GM13977 (cell line): ENCODE measurements at places on chromosomes 13 and 19.
A peak's percentile ranks its signal among the peaks of the same experiment; 100 is the strongest.

- peak; percentile 97 for DNase-seq
These were observed 1.1 kb downstream of the ISYNA1 start for GRCh38 chr19:18436671-18437490.

- DNase-seq = peak; percentile 58
These were observed at the start of gene ZNF471 for GRCh38 chr19:56507446-56508289. Gene ZNF471 (plus strand): TSS chr19:56507855. CDS start chr19:56511572, 3,717 bp downstream.

- DNase-seq = no peak
These were observed 10.1 kb downstream of the LGALS7B start for GRCh38 chr19:38799104-38799503.

DNA sequence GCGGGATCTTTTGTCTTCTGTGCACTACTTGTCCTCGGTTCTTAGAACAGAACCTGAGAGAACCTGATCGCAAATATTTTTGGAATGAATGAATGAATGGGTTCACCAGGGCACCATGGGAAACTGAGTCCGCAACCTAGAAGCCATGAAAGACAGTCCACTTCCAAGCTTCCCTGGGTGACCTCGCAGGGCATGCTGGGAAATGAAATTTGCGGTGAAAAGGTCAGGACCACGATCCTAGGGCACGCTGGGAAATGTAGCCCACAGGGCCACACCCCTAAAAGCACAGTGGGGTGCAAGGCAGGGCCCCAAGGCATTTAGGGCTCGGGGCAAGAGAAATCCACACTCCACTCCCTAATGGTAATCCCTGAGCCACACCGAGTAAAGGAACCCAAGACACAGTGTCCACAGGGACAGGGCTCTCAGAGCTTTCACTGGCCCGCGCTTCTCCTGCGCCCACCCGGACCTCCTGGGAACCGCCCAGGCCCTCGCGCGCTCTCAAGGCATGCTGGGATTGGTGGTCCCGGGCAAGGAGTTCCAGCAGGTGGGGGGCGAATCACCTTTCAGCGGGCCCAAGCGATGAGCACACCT, 1.1 kb upstream of the PPP1R12C start:
- no peak for DNase-seq

DNA sequence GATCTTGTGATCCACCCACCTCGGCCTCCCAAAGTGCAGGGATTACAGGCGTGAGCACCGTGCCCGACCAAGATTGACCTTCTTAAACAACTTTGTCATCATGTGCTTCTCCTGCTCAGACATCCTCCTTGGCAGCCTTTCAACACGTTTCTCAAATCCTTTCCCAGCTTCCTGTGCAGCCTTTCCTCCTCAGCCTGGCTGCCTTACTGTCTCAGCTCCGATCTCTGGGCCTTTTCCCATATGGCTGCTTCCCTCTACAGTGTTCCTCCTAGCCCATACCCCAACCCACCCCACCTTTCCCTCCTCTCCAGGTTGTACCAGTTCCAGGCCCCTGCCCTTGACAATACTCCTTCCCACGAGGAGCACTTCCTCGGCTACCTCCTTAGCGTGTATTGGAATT, 7.2 kb downstream of the PHF11 start:
- DNase-seq = no peak

DNA sequence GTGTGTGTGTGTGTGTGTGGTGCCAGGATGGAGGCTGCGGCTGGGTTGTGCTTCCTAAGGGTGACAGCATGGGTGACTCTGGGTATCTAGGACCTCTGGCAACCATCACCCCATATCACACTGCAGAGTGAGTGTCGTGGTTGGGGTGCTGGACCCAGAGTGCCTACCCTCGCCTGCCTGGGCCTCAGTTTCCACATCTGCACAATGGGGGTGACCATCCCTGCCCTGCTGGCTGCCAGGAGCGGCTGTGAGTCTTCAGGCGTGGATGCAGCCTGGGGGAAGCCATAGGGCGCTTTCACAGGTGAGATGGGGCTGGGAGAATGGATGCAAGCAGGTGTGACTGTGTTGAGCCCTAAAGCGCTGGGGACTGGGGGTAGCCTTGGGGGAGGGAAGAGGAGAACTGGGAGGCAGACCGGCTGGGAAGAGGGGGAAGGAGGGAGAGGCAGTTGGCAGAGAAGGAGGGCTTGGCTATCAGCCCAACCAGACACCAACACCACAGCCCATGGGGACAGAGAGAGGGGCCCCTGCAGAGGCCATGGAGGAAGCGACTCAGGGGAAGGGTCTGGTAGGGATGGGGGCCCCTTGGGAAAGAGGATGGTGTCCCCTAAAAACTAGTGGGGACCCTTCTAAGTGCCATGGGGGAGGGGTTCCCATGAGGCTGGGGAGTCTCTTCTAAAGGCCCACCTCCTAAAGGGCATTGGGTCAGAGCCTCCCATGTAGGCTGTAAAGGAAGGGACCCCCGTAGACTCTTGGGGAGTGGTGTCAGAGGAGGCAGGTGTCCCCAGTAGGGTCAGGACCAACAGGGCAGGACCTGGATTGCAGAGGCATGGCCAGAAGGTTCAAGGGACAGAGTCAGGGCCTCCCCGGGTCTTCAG, 1.7 kb downstream of the PLPPR2 start:
- DNase-seq = no peak

GRCh38 chr19:42619271-42619670, 24.5 kb upstream of the CEACAM8 start:
- no peak for DNase-seq

GRCh38 chr13:38862443-38862842, 128.2 kb downstream of the STOML3 start:
- DNase-seq = peak; percentile 6

- no peak for DNase-seq
These were observed 1.0 kb upstream of the CTXN1 start for GRCh38 chr19:7926727-7927604.

DNA sequence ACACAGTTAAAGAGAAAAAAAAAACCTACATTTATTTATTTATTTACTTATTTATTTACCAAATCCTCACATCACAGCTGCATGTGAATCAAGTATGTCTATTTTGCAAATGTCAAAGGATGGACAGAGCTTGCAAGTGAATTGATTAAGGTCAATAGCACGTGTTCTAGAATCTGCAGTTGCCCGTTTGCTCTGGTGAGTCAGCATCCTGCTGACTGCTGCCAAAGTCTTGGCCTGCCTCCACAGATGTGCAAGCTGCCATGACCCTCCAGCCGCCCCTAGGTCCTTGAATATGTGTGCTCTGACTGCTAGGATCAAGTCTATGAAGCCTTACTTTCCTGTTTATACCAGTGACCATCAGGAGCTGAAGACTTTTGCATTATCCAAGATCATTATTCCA, 320.6 kb downstream of the GPC5 start:
- DNase-seq = no peak

- no peak for DNase-seq
These were observed 76.8 kb upstream of the MEDAG start for GRCh38 chr13:30829145-30829832.

DNA sequence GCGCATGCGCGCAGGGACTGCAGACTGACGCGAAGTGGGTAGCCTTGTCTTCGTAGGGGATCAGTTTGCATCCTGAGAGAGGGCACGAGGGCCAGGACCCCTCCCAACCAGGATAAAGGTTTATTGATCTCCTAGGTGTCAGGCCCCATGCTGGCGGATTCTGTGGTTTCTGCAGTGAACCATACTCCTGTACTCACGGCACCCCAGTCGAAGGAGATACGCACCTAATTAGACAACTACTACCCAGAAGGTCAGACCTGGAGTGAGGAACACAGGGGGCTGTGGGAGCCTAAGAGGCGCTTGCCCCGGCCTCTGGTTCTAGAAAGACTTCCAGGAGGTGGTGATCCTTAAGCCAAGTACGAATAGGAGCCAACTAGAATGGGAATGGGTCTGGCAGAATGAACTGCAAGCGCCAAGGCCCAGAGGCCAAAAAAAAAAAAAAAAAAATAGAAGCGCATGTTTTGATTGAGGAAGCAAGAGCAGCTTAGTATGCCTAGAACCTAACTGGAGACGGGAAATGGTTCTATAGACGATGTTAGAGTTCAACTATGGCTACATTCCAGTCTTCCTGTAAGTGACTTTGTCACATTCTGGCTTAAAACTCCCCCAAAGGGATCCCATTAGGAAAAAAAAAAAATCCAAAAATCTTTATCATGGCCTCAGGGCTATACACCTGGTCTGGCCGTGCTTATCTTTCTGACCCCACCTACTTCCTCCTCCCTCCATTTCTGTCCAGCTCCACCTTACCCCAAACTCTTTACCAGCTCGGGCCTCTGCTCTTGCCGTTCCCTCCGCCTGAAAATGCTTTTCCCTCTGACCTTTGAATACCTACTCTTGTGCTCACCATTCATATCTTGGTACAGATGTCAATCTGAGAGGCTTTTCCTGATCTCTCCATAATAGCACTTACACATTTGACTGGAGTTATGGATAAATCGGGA, 902 bp upstream of the ZNF428 start:
- DNase-seq = no peak

- DNase-seq = no peak
These were observed 6.3 kb upstream of the JUNB start for GRCh38 chr19:12784871-12785430.

- no peak for DNase-seq
These were observed 18.2 kb downstream of the SIN3B start for GRCh38 chr19:16847430-16847829.

DNA sequence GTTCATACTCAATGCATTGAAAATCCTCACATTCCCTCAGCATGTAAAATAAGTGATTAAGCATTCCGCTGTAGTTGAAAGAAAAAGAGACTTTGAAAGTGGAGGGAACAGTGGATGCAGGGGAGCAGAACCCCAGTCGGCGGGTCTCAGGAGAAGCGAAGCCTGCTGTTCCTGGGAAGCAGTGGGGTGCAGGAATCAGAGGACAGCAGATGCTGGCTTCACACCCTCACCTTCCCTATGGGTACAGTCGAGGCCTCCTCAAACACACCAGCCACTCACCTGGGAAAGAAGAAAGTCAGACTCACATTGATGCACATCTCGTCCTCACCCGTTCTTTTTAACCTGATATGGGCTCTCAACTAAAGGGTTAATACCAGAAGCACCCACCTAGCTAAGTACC, 38.2 kb downstream of the COL4A2 start:
- no peak for DNase-seq

DNA sequence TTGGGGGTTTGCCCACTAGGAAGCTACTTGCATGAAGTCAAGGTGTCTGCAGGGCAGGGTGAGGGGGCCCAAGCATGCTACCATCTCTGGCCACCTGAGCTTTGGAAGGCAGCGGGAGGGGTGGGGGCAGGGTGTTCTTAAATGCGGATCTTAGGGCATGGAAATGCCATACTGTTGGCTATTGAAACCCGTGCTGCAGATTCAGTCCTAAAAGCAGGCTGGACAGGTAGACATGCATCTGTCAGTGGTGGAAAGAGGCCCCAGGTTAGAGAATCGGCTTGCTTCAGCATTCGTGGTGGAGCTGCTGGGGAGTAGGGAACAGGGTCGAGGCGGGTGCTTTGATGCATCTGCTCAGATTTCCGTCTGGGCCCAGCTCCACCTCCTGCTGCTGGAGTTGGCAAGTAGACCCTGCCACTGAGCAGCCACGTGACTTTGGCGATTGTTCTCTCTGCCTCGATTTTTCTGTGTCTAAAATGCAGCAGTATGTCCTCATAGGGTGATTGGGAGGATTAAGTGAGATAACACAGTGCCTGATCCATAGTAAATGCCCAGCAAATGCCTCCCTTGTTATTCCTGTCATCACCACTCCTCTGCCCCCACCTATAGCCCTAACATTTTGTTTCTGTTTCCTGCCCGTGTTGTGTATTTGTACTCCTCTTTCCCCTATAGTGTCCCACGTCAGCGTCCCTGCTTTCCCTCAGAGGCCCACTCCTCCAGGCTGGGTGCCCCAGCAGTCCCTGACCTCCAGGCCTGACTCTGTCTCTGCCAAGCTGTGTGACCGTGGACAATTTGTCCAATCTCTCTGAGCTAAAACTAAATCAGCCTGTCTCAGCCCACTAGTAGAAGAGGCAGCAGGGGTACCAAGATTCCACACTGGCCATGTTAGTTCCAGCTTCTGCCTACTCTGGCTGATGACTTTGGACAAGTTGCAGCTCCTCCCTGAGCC, 5.8 kb downstream of the PPP1R37 start:
- no peak for DNase-seq

- peak; percentile 19 for DNase-seq
These were observed 23.8 kb downstream of the ZNF787 start for GRCh38 chr19:56097306-56097705.

DNA sequence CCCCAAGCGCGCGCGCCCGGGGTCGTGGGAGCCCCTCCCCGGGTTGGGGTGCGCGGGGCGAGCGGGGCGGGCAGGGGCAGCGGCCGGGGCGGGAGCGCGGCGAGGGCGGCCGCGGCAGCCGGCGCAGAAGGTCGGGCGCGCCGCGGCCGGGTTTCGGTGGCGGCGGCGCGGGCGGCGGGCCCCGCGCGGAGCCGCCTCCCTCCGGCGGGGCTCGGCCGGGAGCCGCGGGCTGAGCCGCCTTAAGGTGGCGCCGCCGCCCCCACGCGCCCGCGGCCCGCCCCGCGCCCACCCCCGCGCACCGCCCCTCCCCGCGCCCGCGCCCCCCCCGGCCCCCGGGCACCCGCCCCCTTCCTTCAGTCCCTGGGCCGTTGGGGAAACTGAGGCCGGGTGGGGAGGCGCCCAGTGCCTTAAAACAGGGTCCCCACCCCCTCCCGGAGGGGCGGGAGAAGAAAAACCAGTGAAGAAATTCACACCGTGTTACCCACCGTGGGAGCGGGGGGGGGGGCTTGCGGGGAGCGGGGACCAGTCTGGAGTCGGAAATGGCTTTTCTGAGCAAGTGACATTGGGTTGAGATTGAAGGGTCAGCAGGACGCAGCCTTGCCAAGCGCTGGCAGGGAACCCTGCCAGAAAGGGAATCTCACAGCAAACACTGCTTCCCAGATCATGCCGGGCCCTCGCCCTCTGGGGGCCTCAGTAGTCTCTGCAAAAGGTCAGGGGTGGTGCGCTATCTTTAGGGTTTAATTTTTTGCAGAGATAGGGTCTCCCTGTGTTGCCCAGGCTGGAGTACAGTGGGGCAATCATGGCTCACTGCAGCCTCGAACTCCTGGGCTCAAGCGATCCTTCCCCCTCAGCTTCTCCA, at the start of gene TLE2:
TSS of gene TLE2 (minus strand) at position 216 of the 859 bp plus-strand sequence. CDS start 376 bp downstream, outside the sequence.
- DNase-seq = peak; percentile 79

DNA sequence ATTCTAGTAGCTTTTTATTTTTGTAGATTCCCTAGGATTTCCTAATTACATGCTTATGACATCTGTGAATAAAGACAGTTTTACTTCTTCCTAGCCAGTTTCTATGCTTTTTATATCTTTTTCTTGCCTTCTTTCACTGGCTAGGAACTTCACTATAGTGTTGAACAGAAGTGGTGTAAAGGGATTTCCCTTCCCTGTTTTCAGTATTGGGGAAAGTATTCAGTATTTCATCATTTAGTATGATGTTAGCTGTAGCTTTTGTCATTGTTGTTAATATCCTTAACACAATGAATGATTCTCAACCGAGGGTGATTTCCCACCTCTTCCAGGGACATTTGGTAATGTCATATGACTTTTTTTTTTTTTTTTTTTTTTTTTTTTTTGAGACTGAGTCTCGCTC, 77.3 kb downstream of the SLC6A16 start:
- DNase-seq = no peak

GRCh38 chr13:100022798-100023197, 41.2 kb downstream of the ZIC2 start:
- no peak for DNase-seq

GRCh38 chr13:112699322-112699918, 9.6 kb downstream of the ATP11A start:
- no peak for DNase-seq
